ENCODE measurements at places on chromosomes 5 and 9.
A peak's percentile ranks its signal among the peaks of the same experiment; 100 is the strongest.

DNA sequence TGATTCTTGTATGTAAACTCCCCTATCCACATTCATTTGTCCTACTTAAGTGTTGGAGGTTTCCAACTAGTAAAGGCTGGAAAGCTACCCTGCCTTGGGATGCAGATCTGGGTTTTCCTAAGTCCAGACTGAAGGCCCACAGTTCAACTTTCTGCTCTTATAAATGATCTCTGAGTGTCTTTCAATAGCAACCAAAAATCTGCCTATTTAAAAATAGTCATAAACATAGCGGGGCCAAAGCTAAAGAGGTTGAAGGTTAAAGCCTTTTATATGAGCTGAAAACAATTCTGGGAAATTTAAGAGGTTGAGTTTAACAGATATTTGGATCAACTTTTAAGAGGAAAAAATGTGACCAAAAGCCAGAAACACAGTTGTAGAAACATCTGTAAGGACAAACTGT lies 87.2 kb downstream of the NTRK2 start:
- no peak for DNase-seq

- no peak for DNase-seq
These were observed 15.8 kb upstream of the HMHB1 start for GRCh38 chr5:143796125-143796524.

DNA sequence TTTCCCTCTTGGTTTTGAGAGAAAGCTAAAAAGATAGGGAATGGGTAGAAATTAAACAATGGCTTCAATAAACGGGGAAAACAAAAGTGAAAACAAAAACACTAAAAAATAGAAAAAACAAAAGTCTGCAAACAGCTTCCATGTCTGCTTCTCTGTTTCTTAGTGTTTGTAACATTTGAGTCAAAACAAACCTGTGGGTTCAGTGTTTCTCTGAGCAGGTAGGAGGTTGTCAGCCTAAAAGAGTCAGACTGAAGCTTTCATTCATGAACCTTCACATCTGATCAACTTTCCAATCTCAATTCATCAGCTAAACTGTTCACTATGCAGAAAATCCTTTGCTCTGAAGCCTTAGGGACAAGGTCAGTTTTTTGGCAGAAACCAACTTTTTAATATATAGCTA lies 102.5 kb upstream of the ADAMTS16 start:
- DNase-seq: no peak

DNA sequence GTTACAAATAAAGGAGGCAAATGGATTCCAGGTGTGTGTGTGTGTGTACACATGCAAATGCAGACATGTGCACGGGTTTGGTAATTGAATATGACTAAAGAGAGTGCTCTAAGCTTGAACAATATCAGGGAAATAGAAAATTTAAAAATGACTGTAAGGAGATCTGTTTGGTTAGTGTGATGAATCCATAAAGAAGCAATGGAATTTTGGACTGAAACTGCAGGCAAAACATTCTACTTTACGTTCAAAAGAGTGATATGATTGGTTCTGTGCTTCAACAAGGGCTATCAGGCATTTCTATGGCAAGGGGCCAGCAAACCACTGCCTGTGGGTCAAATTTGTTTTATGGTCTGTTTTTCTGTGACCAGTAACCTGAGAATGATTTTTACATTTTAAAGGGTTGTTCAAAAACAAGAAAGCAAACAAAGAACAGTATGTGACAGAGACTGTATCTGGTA lies 332.8 kb upstream of the KLF9 start:
- no peak for DNase-seq

DNA sequence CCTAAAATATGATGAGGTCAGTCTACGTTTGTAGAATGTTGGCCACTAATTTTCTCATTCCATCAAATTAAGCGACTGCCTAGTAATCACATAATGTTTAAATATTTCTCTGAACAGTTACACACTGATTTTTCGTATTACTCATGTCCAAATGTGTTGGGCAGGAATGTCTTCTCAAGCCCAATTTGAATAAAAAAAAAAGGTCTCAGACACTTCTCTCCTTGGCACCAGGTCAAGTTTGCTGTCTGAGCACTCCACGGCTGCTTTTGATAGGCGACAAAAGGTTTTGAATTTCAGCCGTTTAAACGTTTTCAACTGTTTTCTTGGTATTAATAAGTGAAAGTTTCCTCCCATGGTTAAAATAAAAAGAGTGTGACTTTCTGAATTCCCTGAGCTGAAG lies 542.1 kb downstream of the IRX1 start:
- no peak for DNase-seq

DNA sequence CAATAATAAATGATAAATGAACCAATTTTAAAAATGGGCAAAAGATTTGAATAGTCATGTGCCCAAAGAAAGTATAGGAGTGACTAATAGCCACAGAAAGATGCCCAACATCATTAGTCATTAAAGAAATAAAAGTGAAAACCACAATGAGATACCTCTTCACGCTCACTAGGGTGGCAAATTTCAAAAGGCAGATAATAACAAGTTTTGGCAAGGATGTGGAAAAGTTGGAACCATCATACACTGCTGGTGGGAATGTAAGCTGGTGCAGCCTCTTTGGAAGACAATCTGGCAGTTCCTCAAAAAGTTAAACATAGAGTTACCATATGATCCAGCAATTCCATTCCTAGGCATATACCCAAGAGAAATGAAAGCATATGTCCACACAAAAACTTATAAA lies 1819.8 kb downstream of the MAT2B start:
- DNase-seq: no peak

DNA sequence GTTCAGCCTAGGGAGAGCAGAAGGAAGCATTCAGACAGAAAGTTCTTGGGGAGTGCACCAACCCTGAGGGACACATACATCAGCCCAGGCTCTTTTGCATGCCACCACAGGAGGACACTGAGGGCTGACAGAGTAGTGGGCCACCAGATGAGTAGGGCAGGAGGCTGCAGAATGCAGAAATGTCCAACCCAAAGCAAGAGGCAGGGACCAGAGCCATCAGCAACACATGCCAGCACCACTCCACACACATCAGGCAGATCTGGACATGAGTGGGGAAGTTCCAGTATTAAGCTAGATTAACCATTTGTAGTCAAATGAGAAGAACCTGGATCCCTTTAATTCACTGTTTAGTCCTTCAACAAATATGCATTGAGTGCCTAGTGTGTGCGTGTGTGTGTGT lies 35.7 kb upstream of the OTULINL start:
- DNase-seq: no peak

DNA sequence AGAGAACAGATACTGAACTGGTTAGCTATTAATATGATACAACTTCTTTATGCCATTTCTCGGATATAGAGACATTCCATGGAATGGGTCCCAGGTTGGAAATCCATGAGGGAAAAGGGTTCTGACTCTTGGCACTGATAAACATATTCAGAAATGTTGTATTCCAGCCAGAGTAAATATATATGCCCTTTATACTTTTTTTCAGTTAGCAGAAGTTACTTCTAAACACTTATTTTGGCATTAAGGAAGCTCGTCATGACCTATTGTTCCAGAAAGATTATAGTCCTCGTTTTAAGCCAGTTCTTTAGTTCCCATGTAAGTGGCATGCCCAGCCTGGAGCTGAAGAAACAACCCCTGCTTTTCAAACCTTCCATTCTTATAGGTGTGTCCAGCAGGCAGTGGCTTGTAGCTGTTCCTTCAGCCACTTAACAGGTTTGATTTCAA lies 181.6 kb downstream of the CD180 start:
- DNase-seq: no peak

DNA sequence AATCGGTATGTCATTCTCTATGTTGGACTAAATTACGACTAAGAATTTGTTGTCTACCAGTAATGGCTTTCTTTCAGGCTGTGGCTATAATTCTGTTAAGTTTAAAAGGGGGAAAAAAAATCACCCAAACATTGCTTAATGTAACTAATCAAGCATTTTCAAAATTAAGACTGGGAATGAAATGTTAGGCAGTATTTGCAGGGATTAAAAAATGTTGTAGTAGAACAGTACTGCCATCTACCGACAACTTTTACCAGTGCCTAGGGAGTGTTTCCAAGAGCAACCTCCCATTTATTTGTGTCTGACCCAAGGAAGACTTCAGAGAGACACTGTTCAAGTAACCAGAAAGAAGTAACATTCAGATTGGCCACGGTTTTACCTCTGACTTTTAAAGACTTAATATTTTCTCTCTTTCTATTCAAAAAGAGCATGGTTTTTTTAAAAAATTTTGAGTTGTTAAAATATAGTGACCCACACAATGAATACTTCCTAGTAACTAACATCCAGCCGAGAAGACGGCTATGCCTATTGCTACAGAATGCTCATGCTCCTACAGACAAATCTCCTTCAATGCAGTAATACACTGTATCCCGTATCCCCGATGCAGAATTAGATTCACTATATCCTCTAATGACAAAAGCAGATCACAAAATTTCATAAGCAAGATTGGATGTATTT lies 92.4 kb downstream of the ARL15 start:
- DNase-seq: peak; percentile 52

GRCh38 chr9:102507044-102507687 lies 488.0 kb upstream of the CYLC2 start:
- DNase-seq: no peak

DNA sequence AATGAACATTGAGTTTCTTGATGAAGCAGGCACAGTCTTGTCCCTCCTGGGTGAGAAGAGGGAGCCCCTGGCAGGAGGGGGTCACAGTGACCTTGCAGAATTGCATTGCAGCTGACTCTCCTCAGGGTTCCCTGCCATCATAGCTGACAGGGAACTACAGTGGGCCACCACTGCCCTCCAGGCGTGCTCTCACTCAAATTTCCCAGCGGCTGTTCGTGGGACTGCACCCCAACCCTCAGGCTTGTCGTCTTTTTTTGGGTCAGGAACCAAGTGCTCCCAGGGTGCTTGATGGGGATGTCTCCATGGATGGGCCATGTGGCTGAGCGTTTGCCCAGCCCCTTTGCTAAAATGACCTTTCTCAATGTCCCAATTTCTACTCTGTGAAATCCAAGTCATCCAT lies 215.8 kb downstream of the MELK start:
- DNase-seq: no peak

GRCh38 chr9:33731142-33731541 lies 64.2 kb upstream of the PRSS3 start:
- DNase-seq: no peak

- no peak for DNase-seq
These were observed 106.5 kb upstream of the SIMC1 start for GRCh38 chr5:176131771-176132170.

- no peak for DNase-seq
These were observed 31.5 kb upstream of the ADRB2 start for GRCh38 chr5:148794729-148795561.

GRCh38 chr5:67873935-67874334 lies 341.6 kb upstream of the PIK3R1 start:
- DNase-seq: no peak

- DNase-seq: no peak
These were observed 376.4 kb downstream of the KCTD16 start for GRCh38 chr5:144547098-144547499.

GRCh38 chr9:68871236-68871635 lies 142.7 kb downstream of the PRKACG start:
- no peak for DNase-seq

GRCh38 chr5:56352808-56353590 lies 119.9 kb upstream of the ANKRD55 start:
- DNase-seq: no peak

DNA sequence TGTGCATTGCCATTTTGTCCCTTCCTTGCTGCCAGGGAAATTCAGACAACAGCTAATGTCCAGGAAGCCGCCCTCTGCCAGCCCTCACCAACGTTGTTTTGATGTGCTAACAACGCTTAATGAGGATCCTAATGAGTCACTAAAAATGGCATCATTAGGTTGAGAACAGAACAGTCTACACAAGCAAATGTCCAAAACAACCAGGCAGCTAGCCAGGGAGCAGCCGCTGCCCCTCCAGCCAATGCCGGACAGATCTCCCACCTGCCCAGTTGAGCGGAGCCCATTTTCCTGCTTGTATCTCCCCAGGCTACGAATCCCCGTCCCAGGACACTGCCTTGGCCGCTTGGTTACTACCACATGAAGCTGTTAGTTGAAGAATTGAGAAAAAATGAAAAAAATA lies 40.4 kb upstream of the UNC5A start:
- DNase-seq: no peak

- peak; percentile 16 for DNase-seq
These were observed 8.1 kb downstream of the CCDC180 start for GRCh38 chr9:97315550-97315949.

GRCh38 chr9:97880336-97880735 lies 27.3 kb downstream of the FOXE1 start:
- DNase-seq: no peak

GRCh38 chr5:56095579-56096102 lies 100.9 kb upstream of the IL6ST start:
- DNase-seq: no peak

- DNase-seq: no peak
These were observed 524.4 kb downstream of the PRR16 start for GRCh38 chr5:120988491-120988890.

DNA sequence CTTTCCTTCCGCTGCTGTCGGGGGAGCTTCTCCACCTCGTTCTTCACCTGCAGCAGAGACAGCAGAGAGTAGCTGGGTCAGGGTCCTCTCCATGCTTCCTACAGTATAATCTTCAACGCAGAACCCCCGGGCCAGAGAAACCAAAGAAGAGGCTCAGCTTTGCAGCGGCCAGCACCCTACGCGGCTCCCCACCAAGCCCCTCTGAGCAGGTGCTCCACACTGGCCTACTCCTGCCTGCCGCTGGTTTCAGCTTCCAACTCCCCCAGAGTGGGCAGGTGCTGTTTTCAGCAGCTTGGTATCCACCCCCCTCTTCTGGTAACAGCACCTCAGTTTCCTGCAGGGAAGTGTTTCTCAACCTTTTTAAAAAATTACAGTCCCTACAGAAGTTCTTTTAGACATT lies 58.3 kb upstream of the FBXW11 start:
- no peak for DNase-seq

DNA sequence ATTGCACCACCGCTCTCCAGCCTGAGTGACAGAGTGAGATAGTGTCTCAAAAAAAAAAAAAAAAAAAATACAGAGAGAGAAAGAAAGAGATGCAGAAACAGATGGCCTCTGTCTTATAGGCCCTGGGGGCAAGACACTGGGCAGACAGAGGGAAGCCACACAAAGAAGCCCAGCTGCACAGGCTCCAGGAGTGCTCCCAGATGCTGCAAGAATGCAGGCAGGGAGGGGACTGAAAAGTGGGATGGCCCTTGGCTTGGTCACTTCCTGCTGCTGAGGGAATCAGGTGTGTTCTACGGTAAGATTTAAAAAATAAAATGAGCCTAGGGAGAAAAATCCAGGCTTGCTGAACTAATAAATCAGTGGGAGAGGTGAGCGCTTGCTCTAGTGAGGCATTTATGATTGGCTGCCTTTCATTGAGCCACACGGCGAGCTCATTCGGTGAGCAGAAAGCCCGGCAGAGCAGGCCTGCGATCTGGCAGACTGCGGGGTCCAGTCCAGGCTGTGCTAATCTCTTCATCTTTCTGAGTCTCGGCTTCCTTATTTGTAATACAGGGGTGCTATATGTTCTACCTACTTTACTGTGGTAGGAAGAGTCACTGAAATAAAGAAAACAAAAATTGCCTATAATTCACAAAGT lies 80.6 kb downstream of the RAD23B start:
- DNase-seq: no peak

Data from mucosa of gallbladder (tissue), 1 donor.